Cerebellar nuclear complex (tissue), 1 donor: ENCODE measurements at places on chromosomes 6 and 20.

DNA sequence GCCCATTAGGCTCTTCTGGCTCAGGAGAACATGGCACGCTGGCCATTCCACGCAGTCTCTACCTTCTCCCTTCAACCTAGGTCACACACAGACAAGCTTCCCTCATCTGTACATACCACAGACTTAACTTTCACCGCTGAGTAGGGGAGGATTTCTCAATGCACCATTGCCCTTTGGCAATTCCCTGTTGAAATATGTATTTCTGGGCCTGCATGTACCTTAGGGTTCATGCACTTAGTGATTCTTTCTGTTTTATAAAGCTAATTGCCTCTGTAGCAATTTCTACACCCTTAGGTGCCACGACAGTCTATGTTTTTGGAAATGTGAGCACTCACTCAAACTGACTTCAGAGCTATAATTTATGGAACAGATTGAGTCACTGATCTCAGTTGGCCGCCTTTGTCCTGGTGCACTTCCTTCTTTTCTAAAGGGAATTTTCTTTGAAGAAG is 253.8 kb upstream of the PRDM1 start:
- no peak for DNase-seq

DNA sequence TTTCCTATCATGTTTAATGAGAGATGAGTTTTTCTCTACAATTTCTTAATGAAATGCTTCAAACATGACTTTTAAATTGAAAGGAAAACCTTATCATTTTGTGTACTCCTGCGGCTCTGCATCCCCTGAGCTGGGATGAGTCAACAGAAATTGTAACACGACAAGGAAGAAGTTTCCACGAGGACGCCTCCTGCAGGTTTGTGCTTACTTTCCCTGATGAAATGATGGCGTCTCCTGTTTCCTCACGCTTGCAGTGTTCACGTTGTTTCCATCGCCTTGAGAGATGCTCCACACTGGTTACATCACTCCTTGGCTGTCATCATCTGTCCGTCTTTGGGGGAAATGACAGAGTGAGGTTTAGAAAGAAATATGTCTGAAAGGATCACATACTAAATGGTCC is 233.7 kb upstream of the ZFP64 start:
- DNase-seq: no peak

DNA sequence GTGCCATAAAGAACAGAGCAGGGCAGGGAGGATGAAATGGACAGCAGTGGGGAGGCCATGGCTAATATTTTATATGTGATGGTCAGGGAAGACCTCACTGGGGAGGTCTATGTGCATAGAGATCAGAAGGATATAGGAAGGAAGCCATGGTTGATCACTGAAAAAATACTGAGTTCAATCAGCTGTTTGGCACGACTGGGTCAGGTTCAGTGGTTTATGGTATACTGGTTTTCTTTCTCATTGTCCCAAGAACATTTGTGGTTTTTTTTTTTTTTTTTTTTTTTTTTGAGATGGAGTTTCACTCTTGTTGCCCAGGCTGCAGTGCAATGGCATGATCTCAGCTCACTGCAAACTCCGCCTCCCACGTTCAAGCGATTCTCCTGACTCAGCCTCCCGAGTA is 78.3 kb upstream of the TIAM2 start:
- DNase-seq: no peak

GRCh38 chr6:52595000-52595795 is 18.3 kb upstream of the TRAM2 start:
- DNase-seq: no peak

GRCh38 chr6:97909380-97909779 is 626.4 kb upstream of the MMS22L start:
- DNase-seq: no peak

DNA sequence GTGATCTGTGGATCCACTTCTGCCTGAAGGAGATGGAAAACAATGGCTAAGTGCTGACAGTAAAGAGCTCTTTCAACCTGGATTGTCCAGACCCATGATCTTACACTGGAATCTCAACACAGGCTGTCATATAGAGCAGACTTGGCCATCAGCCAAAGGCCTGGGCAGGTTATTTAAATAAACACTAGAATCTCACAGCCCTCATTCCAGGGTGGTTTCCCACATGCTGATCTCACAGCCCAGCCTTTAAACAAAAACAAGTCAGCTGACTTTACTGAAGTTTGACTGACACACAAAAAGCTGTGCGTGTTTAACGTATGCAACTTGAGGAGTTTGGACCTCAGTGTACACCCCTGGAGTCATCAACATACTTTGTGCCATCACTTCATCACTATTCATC is 28.4 kb downstream of the SYNDIG1 start:
- no peak for DNase-seq

- DNase-seq: no peak
Observed at GRCh38 chr6:168533414-168533813, 92.4 kb downstream of the SMOC2 start.

- no peak for DNase-seq
Observed at GRCh38 chr20:46291401-46291800, 16.9 kb downstream of the CDH22 start.

GRCh38 chr20:37749218-37749617 is 55.4 kb downstream of the CTNNBL1 start:
- no peak for DNase-seq
